ENCODE measurements at places on chromosomes 6 and 20. TPM values are rescaled to one million over a fixed set of nuclear protein-coding genes. Genes with fewer than 3 reads are reported as not detected.

The PTPRT gene
- not detected for polyA plus RNA-seq

GRCh38 chr6:38508894-38509293 is 130.8 kb downstream of the BTBD9 start:
- no peak for DNase-seq
- no peak overlapping the region for H3K4me3 ChIP-seq
- no peaks in the 10 kb centered on the region for H3K36me3 ChIP-seq
- H3K27me3 ChIP-seq = no peaks in the 10 kb centered on the region

The SRC gene
- not detected for polyA plus RNA-seq

The OPRM1 gene
- not detected for polyA plus RNA-seq

DNA sequence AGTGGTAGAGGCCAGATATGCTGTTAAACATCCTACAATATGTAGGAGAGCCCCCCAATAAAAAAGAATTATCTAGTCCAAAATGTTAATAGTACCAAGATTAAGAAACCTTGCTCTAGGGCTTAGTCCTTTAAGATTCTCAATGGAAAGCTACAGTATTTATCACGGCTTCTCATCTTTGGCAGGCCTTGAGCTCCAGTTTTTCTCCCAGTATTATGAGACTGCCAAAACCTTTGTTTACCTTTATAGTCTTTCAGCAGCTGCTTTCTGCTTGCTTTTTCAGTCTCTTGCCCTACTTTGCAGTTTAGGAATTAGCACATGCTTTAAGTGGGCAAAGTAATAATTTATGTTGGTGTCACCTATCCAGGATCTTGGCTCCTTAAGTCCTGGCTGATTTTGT is 59.7 kb downstream of the NHLRC1 start:
- no peaks in the 10 kb centered on the region for H3K4me1 ChIP-seq
- no peak for DNase-seq
- peaks cover 2% of the 10 kb centered on the region for H3K36me3 ChIP-seq
- H3K4me3 ChIP-seq = no peak overlapping the region

GRCh38 chr20:50916257-50916656 is 15.0 kb downstream of the ADNP start:
- DNase-seq = no peak
- no peaks in the 10 kb centered on the region for H3K27me3 ChIP-seq
- no peaks in the 10 kb centered on the region for H3K36me3 ChIP-seq

The LTB gene
- polyA plus RNA-seq = 1,173 TPM
